Vagina (tissue), 2 donors: ENCODE measurements at places on chromosomes 1 and 21.

GRCh38 chr1:62425041-62425440, 11.8 kb upstream of the USP1 start:
- no peak for DNase-seq

DNA sequence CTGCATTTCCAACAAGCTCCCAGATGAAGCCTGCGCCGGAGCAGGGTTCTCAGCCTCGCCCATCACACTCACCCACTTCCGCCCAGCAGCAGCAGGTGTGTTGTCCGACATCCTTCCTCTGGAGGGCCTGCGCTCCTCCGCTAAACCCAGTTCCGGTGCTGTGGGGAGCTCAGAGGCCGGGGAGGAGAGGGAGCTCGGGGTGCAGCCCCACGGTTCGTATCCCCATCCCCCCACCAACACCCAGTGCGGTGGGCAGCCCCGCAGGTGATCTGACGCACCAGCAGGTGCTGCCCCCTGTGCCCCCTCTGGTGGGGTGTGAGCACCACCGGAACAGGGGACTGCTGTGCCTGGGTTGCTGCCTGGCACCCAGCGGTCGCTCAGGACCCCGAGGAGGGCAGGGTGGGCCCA, 3.4 kb upstream of the PEX10 start:
- DNase-seq = no peak

DNA sequence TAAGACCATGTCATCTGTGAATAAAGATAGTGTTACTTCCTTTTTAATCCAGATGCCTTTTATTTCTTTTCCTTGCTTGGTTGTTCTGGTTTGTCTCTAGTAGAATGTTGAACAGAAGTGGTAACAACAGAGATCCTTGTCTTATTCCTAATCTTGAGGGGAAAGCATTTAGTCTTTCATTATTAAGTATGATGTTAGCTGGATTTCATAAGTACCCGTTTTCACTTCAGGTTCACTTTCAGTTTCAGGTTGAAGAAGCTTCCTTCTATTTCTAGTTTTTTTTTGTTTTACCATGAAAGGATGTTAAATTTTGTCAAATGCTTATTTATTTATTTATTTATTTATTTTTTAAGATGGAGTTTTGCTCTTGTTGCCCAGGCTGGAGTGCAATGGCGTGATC, 22.3 kb upstream of the AGPAT3 start:
- DNase-seq = no peak

DNA sequence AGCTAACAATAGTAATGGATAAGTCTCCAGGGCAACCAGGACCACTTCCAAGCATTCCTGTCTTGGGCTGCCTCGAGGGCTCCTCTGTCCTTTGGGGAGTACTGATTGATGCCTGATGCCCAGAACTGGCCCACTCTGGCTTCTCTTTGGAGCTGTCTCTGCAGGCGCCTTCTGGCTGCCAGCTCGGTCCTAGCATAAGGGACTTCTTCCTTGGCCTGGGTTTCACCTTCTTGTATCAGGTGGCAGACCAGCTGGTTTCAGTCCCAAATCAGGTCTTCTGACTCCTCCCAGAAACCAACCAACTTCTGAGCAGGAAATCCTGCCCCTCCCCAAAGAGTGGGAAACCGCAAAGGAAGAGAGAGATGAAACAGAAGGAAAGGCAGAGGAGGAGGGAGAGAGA, 10.6 kb downstream of the G0S2 start:
- DNase-seq = no peak

DNA sequence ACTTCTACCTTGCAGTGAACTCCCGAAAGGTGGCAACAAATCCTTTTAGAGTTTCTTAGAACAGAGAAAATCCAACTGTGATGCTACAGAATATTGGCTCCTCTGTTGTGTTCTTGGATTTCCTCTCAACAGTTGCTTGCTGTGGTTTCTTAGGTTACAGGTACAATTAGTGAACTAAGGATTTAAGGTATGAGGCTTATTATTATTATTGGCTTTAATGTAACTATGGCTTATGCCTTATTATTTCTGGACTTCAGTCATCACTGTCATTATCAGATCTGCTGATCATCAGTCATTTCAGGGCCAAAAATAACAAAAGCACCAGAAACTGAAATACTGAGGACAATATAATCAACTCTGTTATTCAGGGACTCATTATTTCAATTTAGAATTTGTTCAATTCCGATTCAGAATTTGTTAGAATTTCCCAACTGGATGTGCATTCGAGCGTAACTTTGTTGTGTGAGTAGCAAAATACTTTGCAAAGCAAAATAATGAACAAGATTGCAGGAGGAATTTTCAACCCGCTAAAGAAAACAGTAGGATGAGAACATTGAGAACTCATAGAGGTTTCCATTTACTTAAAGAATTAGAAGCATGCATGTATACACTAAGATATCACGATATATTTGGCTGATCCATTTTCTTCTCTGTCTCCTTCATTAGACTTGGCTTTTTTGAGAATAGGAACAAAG, 65.5 kb upstream of the AK4 start:
- no peak for DNase-seq
